ENCODE measurements at places on chromosomes 12 and 14.

DNA sequence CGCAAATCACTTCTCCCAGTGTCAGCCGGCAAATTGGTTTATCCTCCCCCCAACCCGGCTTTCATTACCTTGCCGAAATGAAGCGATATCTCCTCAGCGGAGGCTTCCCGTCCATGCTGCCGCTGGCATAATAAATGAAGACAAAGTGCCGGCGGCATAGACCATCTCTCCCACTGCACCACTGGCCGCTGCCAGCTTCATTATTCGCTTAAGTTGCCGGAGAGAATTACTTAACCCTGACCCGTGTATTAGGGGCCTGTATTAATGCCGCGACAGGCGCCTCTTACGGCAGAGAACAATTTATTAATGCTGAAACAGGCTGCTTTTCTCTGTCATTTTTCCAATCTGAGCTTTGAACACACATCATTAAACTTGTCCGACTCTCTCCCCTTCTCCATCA lies 17.5 kb upstream of the GPATCH2L start:
- no peak for DNase-seq

GRCh38 chr14:75543253-75543652 lies 21.0 kb downstream of the BATF start:
- no peak for DNase-seq

GRCh38 chr12:107474639-107475539 lies 210.7 kb upstream of the PWP1 start:
- DNase-seq: no peak

GRCh38 chr12:128818065-128819022 lies 5.4 kb downstream of the SLC15A4 start:
- DNase-seq: no peak

DNA sequence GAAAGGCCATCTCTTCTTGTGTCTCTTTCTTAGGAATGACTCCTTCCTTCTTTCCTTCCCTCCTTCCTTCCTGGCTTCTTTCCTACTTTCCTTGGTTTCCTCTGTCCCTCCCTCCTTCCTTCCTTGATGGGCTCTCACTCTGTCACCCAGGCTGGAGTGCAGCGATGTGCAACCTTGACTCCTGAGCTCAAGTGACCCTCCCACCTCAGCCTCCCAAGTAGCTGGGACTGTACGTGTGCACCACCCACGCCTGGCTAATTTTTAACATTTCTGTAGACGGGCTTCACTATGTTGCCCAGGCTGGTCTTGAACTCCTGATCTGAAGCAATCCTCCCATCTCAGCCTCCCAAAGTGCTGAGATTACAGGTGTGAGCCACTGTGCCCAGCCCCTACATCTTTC lies 10.9 kb upstream of the P2RX7 start:
- DNase-seq: no peak

GRCh38 chr12:89995870-89996269 lies 287.2 kb upstream of the ATP2B1 start:
- no peak for DNase-seq

- DNase-seq: no peak
Measured at GRCh38 chr12:77995436-77996167, 164.9 kb downstream of the NAV3 start.

DNA sequence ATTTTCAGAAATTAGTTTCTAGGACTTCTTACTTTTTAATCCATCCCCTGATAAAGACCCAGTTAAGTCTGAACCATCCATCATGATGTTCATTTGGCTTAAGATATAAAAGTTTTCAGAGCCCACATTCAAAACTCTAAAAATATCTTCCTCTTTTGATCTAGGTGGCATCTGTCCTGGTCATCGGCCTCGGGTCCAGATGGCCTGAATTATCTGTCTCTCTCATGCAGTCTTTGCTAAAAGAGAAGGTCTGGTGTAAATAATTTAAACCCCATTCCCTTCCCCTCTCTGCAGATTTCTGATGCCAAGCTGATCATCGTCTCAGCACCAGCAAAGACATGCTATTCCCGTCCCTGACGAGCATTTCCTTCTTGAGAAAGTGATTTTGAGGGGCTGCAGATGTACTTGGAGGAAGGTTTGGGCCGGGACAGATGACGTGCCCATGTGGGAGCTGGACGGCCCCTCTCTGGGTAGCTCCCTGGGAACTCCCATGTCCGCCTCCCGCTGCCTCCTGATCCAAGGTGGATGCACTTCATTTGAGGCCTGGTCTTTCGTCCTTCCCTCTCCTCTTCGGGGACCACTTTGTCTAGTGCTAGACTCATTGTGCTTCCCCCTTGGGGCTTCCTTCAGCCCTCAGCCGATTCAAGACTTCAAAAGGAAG lies 173.0 kb upstream of the PRMT8 start:
- no peak for DNase-seq

GRCh38 chr12:49979791-49980190 lies 7.0 kb downstream of the AQP6 start:
- no peak for DNase-seq

DNA sequence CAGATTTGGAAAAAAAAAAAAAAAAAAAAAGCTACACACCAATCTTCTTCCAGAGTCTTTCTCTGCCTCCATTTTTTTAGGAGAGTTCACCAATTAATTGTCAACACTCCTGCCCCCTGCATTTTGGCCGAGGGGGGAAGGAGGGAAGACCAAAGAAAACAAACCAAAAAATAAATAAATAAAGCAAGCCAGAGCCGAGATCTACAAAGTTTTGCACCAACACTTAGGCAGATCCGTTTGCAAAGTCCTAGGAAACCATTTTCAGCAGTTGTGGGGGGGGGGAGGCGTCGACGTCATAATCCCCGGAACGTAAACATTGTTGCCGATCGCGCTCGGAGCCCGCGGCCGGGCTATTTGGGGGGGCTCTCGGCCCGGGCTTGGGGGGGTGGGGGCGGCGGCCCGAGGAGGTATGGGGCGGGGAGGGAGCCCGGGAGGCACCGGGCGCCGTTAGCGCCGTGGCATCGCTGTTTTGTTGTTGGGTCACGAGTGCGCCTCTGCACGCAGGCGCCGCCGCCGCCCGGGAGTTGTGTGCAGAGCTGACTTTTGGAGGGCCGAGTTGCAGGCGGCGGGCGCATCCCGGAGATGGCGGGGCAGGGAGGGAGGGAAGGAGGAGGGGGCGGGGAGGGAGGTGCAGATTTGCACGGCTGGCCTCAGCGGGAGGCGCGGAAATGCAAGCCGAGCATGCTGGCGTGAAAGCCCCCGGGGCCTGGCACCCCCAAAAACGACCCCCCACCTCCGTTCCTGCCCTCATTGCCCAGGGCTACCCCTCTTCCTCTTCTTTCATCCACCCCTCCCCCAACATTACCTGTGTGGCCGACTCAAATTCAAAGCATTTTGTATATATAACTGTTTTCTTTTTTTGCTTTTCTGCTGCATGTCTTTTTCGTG lies 598 bp downstream of the KDM2B start:
- DNase-seq: peak; percentile 72

- DNase-seq: no peak
Measured at GRCh38 chr12:230925-231671, 17.1 kb upstream of the SLC6A12 start.

DNA sequence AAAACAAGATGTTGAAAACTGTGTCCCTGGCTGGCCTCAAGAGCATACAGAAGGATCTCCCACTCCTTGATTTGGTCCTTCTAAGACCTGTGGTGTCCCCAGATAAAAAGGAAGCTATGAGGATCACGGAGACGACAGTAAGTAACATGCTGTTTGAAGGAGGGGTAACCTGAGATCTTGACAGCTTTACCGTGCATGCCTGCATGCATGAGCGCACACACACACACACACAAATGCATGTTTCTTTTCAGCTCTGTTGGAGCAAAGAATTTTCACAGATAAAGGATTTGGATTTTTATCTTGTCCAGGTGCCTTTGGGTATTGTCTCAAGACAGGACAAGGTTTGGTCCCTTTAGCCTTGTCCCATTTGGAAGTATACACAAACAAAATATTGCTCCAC lies 411.6 kb upstream of the CCDC196 start:
- no peak for DNase-seq

GRCh38 chr14:66645716-66646115 lies 137.8 kb downstream of the GPHN start:
- no peak for DNase-seq
